ENCODE measurements at places on chromosomes 6 and 20. TPM values are rescaled to one million over a fixed set of nuclear protein-coding genes. Genes with fewer than 3 reads are reported as not detected.

Gene CLPSL1
- total RNA-seq = not detected

Gene SERPINB6
- total RNA-seq = 215 TPM

Gene ZNF391
- total RNA-seq = 1.4 TPM

Gene SLC44A4
- not detected for total RNA-seq

Gene OPN5
- total RNA-seq = not detected

Gene MYLK4
- total RNA-seq = 1.7 TPM

Gene PRSS16
- not detected for total RNA-seq

Gene RAET1G
- not detected for total RNA-seq

Gene PBX2
- 44.5 TPM for total RNA-seq

Gene IGF2R
- total RNA-seq = 85.5 TPM

Gene TSPO2
- not detected for total RNA-seq

Gene C20orf144
- not detected for total RNA-seq

Gene C4B
- 132 TPM for total RNA-seq

Gene ADGB
- not detected for total RNA-seq

Gene C6orf141
- total RNA-seq = not detected

Gene PRELID3B
- 46.9 TPM for total RNA-seq

Gene KCNQ5
- 0.15 TPM for total RNA-seq

Gene SYNE1
- 101 TPM for total RNA-seq

Gene HMGN4
- total RNA-seq = 31.0 TPM

Gene SLC24A3
- 0.88 TPM for total RNA-seq

Gene CDSN
- total RNA-seq = not detected

Gene FAXC
- 0.92 TPM for total RNA-seq

Gene DHX35
- total RNA-seq = 10.7 TPM

Gene HLA-A
- total RNA-seq = 246 TPM

Gene PRR18
- total RNA-seq = 0.20 TPM

Gene ETV7
- total RNA-seq = 0.17 TPM

Gene CCN6
- not detected for total RNA-seq

Gene AKAP12
- 16.1 TPM for total RNA-seq

Gene BPI
- not detected for total RNA-seq

Gene TSHZ2
- total RNA-seq = 3.3 TPM

Gene C20orf96
- total RNA-seq = 5.5 TPM

Gene SLC17A1
- not detected for total RNA-seq

Gene HRH3
- total RNA-seq = not detected

Gene GTF3C6
- total RNA-seq = 104 TPM

Gene ESF1
- 13.0 TPM for total RNA-seq

Gene HLA-DPB1
- total RNA-seq = 27.8 TPM

Gene NOTCH4
- 23.0 TPM for total RNA-seq

Gene PKHD1
- total RNA-seq = 0.03 TPM

Gene CGA
- not detected for total RNA-seq

Measured in heart right ventricle (tissue), 16 donors.